T-helper 17 cell (primary cell): ENCODE measurements at places on chromosomes 7 and 10.
A peak's percentile ranks its signal among the peaks of the same experiment; 100 is the strongest.

DNA sequence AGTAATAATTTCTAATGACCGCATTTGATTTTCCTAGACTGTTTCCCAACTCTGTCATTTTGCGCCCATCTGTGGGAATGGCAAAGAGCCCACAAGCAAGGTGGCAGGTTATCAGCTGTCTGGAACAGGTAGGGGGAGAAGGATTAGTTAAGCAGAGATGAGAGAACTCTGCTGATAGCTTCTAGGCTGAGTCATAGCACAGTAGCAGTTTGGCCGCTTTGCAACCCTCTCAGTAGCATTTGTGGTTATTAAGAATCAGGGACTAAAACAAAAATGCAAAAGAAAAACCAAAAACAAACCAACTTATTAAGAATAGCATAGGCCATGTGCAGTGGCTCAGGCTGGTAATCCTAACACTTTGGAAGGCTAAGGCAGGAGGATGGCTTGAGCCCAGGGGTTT, 602.7 kb upstream of the SORCS1 start:
- DNase-seq: no peak

GRCh38 chr7:19099924-19100323, 17.5 kb downstream of the TWIST1 start:
- no peak for DNase-seq

- DNase-seq: peak; percentile 52
These were observed 640 bp downstream of the ANKMY2 start for GRCh38 chr7:16644636-16645592.

GRCh38 chr7:64947252-64948000, 43.4 kb downstream of the ZNF117 start:
- DNase-seq: no peak

DNA sequence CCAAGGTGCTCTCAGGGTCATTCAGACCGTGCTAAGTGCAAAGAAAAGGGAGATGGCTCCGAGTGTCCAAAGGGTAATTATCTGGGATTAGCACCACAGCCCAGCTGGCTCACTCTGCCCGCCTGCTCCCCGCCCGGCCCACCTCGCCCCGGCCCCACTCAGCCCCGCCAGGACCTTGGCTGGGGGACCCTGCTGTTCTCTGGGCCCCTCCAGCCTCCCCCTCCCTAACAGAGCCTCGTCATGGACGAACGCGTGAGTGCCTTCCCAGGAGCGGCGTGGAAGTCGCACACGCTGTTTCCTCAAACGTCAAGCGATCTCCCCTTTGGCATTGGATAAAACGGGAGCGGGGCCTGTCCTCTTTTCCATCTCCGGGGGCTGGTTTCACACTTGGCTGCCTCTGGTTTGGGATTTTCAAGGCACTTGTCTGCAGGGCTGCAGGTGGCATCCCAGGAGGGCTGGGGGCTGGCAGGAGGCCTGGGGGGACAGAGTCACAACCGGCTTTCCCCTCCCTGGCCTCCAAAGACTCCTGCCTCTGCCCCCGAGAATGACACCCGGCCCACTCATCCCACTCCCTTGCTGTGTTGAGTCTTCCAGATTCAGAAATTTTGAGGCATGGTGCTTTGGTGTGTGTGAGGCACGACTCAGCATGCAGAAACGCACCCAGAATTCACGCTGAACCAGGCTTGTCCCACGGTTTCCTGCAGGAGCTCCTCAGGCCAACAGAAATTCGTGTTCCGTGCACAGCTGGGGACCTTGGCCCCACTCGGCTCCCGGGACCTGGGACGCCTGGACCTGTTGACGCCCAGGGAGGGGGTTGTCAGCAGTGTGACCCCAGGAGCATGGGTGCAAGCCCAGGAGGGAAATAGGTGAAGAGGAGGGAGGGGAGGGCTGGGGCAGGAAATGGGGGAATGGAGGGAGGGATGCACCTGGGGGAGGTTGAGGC, 110.0 kb downstream of the PDGFA start:
- no peak for DNase-seq

- peak; percentile 38 for DNase-seq
These were observed 1.7 kb upstream of the TNKS2 start for GRCh38 chr10:91796331-91797047.

GRCh38 chr7:112411186-112411795, 39.0 kb upstream of the IFRD1 start:
- no peak for DNase-seq

DNA sequence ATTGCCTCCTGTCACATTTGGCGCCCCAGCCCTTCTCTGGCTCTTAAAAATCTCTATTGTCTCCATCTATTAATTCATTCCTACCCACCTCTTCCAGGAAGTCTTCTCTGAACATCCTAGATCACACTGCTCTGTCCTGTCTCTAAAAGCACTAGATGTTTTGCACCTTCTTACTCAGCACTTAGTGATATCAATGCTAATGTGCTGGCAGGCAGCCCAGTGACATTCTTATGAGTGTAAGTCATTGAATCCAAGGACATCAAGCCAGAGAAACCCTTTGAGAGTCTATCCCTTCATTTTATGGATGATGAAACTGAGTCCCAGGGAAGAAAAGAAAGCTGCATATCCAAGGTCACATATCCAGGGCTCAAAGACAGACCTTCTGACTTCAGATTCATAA, 48.3 kb upstream of the PAX2 start:
- DNase-seq: no peak

- DNase-seq: no peak
These were observed 193.8 kb downstream of the IMMP2L start for GRCh38 chr7:111368381-111369065.

- DNase-seq: no peak
These were observed 676 bp downstream of the PLAC9 start for GRCh38 chr10:80133206-80133605.

DNA sequence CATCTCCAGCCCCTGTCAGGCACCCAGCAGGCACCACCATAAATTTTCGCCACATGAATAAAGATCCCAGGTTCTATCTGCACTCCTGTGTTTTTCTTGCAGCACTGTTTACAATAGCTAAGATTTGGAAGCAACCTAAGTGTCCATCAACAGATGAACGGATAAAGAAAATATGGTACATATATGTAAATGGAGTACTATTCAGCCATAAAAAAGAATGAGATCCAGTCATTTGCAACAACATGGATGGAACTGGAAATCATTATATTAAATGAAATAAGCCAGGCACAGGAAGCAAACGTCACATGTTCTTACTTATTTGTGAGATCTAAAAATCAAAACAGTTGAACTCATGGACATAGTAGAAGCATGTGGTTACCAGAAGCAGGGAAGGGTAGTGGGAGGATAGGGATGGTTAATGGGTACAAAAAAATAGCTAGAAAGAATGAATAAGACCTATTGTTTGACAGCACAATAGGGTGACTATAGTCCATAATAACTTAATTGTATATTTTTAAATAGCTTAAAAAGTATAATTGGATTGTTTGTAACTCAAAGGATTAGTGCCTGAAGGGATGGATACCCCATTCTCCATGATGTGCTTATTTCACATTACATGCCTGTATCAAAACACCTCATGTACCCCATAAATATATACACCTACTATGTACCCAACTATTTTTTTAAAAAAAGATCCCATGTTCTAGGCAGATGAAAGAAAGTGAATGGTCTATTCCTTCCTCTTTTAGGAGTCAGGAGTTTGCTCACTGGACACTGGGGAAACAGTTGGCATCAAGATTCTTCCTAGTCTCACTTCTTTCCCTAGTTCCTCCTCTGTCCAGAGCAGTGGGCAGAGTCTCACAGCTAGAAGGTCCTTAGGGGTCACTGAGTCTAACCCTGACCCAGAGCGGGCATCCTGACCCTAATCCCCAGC, 1.0 kb upstream of the NPFFR1 start:
- DNase-seq: no peak

- no peak for DNase-seq
These were observed 15.5 kb downstream of the ELMO1 start for GRCh38 chr7:37433166-37433565.

- DNase-seq: no peak
These were observed 750.7 kb downstream of the MAGI2 start for GRCh38 chr7:78702770-78703169.

- no peak for DNase-seq
These were observed 268.3 kb downstream of the SKIDA1 start for GRCh38 chr10:21257191-21257590.

- no peak for DNase-seq
These were observed 52.3 kb downstream of the HECW1 start for GRCh38 chr7:43164757-43165156.
